ENCODE measurements at places on chromosomes 3 and 15.
A peak's percentile ranks its signal among the peaks of the same experiment; 100 is the strongest.

- no peak for DNase-seq
Observed at GRCh38 chr3:153379516-153379915, 217.5 kb downstream of the RAP2B start.

DNA sequence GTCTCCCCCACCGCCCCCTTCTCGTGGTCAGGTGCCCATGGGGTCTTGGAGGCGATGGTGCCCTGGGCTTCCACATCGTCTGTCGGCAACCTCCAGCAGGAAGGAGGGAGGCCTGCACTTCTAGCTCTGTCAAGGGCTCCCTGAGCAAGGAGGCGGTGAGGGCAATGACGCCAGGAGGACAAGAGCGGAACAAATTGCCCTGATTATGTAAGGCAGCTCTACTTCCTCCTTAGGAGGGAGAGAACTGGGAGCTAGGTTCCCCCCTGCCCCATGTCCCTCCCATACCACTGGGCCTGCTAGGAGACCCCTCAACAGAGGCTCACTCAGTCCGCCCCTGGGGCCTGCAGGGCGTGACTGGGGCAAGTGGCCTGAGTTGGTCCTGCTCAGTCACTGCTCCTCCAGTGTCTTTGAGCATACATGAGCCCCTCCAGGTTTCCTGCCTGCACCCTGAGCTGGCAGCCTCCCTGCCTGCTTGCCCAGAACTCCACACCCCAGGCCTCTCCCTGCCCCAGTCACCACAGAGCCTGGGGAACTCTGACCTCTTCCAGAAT lies 56.1 kb downstream of the CACNA2D2 start:
- no peak for DNase-seq

GRCh38 chr3:197508461-197508860 lies 47.3 kb downstream of the BDH1 start:
- no peak for DNase-seq

DNA sequence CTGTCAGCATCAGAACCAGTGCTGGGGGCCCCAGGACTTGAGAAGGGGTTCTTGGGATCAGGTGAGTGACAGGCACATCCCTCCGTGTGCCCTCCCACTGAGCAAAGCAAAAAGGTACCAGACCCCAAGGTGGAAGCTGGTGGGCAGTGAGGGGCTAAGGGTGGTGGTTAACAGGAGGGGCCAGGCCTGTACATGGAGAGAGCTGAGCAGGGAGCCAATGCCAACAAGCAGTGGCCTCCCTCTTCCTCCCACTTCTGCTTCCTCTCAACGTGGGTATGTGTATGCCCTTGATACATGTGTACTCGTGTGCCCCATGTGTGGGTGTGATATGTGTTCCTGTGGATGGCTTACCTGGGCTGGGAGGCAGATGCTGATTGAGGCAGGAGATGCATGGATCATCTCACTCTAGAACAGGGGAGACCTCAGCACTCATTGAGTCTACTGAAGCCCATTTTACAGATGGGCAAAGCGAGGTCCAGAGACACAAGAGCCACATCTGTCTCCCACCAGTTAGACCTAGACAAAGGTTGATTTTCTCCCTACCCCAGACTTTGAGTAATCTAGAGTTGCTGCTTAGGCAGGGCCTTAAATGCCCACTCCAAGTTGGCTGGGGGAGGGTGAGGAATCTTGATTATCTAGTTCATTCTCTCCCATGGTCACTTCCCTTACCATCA lies 945 bp downstream of the VIPR1 start:
- no peak for DNase-seq

- no peak for DNase-seq
Observed at GRCh38 chr15:23758891-23759290, 71.8 kb upstream of the NDN start.

DNA sequence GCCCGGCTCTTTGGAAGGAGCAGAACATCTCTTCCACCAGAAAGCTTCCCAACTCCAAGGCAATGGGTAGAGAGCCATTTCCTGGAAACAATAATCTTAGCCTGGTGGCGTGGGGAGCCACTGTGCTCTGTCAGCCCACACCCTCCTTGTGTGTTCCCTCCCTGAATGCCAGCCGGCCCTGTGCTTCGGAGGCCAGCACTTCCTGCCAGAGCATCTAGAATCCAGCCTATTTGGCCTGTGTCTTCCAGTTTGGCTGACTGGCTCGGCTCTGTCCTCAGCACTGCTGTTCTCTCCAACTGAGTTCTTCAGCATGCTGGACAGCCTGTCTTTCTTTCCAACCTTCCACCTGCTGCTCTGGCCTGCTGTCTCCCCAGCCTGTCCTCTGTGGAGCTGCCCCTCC lies 349.3 kb downstream of the MFSD1 start:
- DNase-seq, result no peak

DNA sequence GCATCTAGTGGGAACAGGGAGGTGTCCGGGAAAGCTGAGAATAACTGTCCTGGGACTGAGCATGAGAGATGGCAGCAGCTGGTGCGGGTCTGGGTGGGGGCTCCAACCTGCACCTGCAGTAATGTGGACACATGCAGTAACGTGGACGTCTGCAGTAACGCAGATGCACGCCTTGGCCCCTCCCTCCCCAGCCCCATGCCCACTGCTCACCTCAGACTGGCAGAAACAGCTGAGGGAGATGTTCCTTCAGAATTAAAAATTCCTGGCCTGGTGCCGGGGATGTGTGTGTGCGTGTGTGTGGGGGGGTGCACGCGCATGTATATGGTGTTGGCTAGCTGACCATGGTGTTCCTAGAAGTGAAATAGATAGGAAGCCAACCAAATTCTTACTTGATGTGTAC lies 86.7 kb upstream of the OXTR start:
- DNase-seq, result no peak

DNA sequence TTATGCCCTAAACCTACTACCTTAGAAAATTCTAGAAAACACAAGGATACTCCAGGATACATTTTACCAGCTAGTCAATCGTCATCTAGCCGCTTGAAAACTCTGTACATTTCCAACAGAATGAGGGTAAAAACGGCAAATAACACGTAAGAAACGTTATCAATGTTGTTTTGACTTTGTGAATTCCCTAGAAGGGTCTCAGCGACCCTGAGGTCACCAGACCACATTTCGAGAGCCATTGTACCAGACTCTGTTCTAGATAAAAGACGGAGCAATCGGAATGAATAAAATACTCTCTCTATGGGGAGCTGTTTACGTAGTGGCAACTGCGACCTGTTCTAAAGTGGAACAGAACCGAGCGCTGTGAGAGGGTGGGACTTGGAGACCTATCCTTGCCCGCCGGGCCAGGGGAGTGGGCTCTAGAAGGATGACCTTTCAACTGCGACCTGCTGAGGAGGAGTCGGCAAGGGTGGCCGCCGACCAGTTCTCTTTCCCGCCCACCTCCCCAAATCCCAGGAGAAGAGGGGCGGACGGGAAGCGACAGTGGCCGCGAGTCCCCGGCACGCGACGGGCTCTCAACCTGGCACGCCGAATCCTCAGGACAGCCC lies 778 bp upstream of the AP4E1 start:
- peak; percentile 27 for DNase-seq

GRCh38 chr3:126013751-126014156 lies 44.8 kb downstream of the ROPN1B start:
- no peak for DNase-seq

- DNase-seq, result no peak
Observed at GRCh38 chr3:147854542-147854941, 445.4 kb downstream of the ZIC1 start.

- no peak for DNase-seq
Observed at GRCh38 chr15:35181538-35181937, 96.4 kb upstream of the NANOGP8 start.

DNA sequence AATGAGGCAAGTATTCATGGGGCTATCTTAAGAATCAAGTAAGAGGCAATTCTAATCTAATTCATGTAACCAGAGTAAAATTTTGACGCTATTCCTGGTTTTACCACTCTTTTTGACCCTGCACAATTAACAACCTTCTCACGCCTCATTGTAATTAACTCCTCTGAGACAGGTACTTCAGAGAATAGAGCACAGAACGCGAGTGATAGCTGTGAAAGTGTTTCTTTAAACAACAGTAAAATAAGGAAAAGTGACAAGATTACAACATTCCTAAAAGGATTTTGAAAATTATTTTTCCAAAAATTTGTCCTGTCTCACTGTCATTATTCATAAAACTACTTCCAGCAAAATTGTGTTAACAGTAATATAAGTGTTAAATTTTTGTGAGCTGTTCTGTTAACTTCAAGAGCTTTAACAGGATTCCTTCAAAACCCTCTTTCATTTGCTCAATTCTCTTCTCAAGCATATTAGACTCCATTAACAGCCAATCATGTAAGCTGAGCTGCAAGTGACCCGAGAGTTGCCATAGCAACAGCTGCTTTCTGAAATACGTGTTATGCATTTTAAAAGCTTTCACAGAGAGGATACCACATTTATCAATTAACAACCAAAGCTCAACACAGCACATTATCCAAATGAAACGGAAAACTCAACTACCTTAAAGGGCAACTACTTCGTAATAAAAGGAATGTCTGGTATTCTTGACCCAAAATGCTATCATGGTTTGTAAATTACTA lies 93.1 kb downstream of the STAG1 start:
- DNase-seq, result no peak

DNA sequence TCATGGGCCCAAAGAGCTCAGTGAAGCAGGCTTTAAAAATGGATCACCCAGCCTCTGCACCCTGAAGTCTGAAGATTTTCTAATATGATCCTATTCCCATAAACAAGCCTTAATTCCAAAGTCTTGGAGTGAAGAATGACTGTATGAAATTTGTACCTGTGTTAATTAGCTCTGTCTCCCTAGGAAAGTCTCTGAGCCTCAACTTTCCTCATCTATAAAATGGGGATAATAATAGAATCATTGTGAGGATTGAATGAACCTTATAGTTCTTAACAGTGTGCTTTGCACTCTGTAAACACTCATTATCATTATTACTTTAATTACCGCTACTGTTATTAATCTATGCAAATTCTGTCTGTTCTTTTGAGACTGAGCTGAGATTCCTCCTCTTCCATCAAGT lies 61.9 kb downstream of the CDAN1 start:
- no peak for DNase-seq

GRCh38 chr15:85642693-85643066 lies 152.0 kb downstream of the KLHL25 start:
- DNase-seq, result no peak

GRCh38 chr3:41960826-41961750 lies 815 bp downstream of the ULK4 start:
- peak; percentile 55 for DNase-seq

DNA sequence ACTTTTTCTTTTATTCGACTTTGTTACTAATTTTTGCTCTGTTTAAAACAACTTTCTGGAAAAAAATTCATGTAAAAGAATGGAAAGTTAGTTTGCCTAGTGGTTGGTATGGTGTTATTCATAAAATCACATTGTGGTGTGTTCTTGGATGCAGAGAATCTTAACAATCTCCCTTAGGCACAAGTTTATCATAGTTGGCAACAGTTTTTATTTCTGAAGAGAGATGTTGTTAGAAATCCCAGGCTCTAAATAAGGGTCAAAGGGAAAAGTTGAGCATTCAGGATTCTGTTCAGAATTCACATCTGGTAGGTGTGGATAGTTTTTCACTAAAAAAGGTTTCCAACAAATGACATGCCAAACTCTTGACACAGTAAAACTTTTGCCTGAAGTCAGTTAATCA lies 6.4 kb downstream of the DUT start:
- DNase-seq, result no peak

- DNase-seq, result no peak
Observed at GRCh38 chr15:53458736-53459135, 300.7 kb downstream of the WDR72 start.

DNA sequence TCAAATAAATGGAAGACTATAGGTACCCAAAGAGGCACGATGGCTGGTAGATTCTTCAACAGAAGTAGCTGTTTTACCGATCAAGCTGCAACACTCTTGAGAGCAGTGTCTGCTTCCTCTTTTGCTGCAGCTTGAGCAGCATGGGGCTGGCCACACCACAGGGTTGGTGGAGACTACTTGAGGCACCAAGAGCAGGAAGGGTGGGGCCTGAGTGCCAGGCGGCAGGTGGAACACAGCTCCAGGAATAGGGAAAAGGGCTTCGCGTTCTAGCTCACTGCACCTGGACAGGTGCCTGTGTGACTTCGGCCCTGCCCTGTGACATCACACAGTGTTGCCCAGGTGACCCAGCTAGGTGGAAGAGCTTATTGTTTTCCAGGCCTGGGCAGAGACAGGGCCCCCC lies at the start of gene CCDC33:
Gene CCDC33, plus strand, starts transcription at position 365 of the 400 bp plus-strand sequence. CDS start 394 bp downstream, outside the sequence.
- no peak for DNase-seq

- no peak for DNase-seq
Observed at GRCh38 chr3:189737071-189737470, 105.9 kb downstream of the TP63 start.

DNA sequence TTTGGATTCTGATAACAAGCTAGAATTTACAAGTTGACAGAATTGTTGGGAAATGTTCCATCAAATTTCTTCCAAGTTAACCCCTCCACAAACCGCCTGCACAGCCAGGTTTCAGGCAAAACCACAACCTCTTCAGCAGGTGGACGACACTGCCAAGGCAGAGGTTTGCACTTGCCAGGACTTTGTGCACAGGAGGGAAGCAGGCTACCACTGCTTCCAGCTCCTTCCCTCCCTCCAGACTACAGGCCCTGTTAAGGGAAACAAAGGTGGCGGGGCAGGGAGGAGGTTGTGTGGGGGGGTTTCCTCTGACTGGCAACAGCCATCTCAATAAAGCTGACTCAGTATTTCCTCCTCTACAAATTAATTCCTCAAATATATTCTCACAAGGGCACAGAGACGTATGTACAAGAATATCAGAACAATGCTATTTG lies 42.2 kb downstream of the TBC1D2B start:
- no peak for DNase-seq

- DNase-seq, result no peak
Observed at GRCh38 chr15:42270551-42270950, 2.5 kb upstream of the GANC start.

DNA sequence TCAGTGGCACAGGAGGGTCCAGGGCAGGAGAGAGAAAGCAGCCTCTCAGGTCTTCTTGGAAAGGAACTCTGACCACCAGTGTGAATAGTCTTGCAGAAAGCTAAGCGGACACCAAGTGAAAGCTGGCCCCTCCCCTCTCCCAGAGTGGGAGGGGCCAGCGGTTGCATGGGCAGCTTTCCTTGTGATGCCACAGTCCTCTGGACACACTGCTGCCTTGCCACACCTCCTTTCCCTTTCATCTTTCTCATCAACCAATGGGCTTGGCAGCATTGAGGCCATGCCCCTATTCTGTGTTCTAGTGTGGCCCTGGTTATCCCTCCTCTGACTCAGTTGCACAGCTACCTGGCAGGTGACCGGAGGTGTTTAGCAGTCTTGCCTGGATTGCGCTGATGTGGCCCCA lies 49.7 kb upstream of the GOLGA6B start:
- DNase-seq, result no peak

DNA sequence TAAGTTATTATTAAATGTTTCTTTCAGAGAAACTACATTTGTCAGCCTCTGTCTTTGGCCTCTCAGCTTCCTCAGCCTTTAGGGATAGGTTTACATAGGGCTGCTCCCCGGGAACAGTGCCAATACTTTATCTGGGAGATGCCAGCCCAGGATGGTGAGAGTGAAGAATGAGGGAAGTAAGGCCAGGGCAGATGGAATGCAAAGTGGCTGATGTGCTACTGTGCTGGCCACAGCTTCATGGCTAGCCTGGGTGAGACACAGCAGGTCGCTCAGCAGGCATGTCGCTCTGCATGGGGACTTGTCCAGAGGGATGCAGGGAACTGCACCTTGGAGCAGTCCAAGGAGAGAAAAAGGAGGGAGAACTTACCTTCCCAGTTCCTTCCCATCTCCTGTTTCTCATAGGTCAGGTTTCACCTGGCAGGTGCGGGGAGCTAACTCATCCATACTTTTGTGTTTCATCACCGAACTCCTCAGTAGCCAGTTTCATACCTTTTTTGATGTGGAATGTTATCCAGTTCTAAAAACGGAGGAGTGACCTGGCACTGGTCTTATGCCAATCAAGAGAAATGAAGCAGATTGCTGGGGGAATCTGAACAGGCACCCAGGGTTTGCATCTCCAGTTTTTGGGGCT lies 30.9 kb upstream of the C15orf39 start:
- no peak for DNase-seq

- DNase-seq, result no peak
Observed at GRCh38 chr3:60890226-60890625, 361.0 kb downstream of the FHIT start.
